ENCODE measurements at places on chromosomes 2 and 18. TPM values are rescaled to one million over a fixed set of nuclear protein-coding genes. Genes with fewer than 3 reads are reported as not detected.

The BCL11A gene
- not detected for total RNA-seq

The CRIM1 gene
- 2.2 TPM for total RNA-seq

The MDH1B gene
- total RNA-seq, result 1.1 TPM

The C1QL2 gene
- total RNA-seq, result not detected

The SKOR2 gene
- not detected for total RNA-seq

The MAB21L4 gene
- total RNA-seq, result not detected

The TUBA4B gene
- not detected for total RNA-seq

The OSR1 gene
- not detected for total RNA-seq

GRCh38 chr2:159753797-159754196, 41.5 kb downstream of the MARCHF7 start:
- ATAC-seq, result no peak

DNA sequence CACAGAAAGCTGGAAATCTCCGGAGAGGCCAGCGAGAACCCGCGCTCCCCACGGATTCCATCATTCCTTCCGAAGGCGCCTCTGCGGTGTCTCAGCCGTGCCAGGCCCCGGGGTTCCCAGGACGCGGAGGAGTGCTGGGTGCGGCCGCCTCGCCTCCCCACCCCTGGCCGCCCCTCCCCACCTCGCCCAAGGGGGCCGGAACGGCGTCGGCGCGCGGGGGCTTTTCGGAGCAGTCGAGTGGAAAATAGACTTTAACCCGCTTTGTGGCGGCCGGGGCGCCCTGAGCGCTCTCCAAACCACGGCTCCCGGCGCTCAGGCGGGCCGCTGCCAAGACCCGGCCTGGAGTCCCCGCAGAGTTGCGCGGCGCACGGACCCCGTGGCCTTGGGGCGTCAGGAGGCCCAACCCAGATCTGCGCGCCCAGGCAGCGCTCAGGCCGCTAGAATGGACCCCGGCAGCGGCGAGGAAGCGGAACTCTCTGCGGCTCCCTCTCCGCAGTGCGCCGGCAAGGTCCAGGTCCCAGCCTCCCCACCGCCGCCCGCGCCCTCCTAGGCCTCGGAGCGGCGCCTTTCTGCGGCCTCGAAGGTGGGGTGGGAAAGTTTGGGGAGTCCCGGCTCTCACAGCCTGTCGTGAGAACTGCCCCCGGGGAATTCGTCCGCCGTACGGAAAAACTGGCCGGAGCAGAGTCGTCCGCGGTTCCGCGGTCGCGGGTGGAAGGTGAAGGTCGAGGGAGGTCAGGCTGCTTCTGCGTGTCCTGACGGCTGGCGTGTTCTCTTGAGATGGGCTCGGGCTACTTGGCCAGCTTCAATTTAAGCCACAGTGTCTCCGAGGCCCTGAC, 1.2 kb upstream of the EMX1 start:
- ATAC-seq, result peak; percentile 25

GRCh38 chr18:73614812-73615211, 532.8 kb downstream of the FBXO15 start:
- ATAC-seq, result no peak

GRCh38 chr18:10299643-10300042, 154.8 kb upstream of the APCDD1 start:
- no peak for ATAC-seq

- ATAC-seq, result no peak
Observed at GRCh38 chr2:160615706-160616105, 122.1 kb upstream of the RBMS1 start.

DNA sequence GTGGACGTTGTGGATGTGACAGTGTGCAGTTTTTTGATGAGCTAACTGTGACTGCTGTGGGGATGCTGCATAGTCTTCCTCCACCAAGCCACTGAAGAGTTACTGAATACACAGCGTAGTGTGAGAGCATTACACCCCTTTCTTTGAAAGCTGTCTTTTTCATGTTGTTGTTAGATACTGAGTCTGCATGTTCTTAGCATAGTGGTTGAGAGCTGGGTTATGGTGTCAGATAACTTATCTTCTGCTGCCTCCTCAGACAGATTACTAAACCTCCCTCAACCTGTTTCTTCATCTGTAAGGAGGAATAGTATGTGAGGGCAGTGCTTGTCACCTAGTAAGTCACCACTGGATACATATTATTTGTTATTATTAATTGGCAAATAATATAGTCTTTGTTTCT, 63.2 kb downstream of the CEP192 start:
- ATAC-seq, result no peak

- peak; percentile 91 for ATAC-seq
Observed at GRCh38 chr2:237815637-237816036, 17.1 kb downstream of the RBM44 start.

DNA sequence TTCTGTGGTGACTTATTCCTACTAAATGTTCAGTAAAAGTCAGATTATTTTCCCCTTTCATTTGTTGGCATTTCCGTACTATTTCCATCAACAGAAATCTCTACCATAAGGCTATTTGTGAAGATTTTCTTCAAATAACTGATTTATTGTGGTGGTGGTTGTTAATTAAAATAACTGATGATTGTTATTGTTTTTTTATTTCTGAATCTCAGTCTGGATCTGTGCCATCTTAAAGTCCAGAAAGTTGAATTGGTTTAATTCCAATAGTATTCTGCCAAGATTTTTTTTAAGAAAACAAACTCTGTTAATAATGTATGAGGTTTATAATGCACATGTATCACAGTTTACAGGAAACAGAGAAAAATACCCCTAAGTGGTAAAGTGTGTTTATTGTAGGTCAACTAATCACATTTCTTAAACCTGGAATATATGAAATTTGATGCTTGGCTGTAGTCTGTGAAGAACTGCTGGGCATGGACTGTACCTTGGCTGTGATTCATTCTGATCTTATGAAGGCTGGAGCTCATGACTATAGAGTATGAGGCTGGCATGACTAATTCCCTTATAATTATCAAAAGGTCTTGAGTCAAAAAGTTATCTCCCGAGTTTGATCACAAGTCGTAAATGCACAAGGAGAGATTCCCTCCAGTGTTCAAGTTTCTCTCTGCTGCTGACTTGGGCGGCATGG, 134.2 kb upstream of the RND3 start:
- no peak for ATAC-seq

GRCh38 chr2:69434753-69435152, 2.5 kb downstream of the NFU1 start:
- ATAC-seq, result no peak

GRCh38 chr2:175698061-175698460, 304.0 kb downstream of the LNPK start:
- ATAC-seq, result no peak

GRCh38 chr18:75829091-75829490, 401.6 kb upstream of the SMIM21 start:
- no peak for ATAC-seq

DNA sequence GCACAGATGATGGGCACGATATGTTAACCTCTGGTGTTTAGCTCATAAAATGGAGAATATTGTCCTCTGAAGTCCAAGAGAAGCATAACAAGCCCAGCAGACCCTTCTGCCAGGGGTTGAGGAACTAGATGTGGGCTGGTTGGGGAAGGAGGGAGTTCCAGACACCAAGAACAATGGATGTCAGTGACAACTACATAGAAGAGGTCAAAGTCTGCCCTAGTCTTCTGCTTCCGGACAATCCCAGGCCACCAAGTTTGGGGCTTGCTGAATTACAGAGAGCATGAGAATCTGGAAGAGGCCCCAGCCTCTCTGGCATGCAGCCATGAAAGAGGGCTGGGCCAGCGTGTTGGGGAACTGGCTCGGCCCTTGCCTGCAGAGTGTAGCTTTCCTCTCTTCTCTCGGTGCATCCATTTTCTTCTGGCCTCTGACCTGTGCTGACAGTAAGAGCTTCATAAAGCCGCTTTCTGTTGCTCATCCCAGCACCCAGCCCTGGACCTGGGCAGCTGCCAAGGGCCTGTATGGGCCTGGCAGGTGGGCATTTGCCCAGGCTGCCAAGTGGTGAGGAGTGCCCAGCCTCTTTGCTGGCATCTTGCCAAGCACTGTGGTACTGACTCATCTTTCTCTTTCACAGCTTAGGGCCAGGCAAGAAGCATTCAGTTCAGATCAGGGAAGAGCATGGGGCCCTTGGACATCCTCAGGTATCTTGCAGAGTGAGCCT, 14.6 kb upstream of the LAPTM4A start:
- peak; percentile 57 for ATAC-seq

DNA sequence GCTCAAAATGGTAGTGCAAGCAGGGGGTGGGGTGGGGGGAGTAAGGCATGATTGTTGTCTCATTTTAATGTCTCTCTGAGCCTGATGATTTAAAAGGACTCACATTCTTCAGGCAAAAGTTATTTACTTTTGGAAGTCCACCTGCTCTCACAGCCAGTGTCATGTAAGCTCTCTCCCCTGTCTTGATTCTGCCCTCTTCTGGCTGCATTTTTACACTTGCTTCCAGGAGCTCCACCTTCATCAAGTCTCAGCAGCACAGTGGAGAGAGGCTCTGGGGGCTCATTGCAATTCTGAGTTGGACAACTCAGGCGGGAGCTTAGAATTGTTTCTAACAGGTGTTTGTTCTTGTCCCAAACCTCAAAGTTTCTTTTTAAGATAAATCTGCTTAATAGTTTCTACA, 39.2 kb downstream of the GNAL start:
- ATAC-seq, result no peak

DNA sequence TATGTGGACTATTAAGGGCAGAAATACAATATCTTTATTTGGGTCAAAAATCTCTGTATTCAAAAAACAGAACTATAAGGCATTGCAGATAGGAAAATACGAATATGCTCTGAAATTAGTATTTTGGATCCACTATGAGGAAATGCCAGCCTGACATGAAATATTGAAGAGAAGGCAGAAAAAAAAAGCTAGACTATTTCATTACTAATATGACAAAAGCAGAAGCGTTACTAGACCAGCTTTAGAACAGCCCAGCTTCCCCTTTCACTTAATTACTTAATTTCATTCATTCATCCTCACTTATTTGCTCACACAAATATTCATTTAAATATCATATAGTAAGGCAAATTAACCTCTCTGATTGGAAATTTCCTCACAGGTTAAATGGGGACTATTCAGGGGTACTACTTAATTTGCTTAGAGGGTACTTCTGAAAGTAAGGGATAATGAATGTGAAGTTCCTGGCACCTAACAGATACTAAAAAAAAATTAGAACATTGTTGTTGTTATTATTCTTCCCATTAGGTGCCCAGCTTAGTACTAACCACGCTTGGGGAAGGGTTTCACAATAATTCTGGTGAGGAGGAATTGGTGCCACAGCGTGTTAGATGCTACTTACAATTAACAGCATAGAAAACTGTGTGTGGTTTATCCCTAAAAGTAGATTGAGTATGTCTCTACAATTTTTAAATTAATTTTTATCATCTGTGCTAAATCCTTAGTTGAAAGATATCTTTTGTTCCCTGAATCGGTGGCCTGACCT, 71.1 kb upstream of the CTLA4 start:
- no peak for ATAC-seq

DNA sequence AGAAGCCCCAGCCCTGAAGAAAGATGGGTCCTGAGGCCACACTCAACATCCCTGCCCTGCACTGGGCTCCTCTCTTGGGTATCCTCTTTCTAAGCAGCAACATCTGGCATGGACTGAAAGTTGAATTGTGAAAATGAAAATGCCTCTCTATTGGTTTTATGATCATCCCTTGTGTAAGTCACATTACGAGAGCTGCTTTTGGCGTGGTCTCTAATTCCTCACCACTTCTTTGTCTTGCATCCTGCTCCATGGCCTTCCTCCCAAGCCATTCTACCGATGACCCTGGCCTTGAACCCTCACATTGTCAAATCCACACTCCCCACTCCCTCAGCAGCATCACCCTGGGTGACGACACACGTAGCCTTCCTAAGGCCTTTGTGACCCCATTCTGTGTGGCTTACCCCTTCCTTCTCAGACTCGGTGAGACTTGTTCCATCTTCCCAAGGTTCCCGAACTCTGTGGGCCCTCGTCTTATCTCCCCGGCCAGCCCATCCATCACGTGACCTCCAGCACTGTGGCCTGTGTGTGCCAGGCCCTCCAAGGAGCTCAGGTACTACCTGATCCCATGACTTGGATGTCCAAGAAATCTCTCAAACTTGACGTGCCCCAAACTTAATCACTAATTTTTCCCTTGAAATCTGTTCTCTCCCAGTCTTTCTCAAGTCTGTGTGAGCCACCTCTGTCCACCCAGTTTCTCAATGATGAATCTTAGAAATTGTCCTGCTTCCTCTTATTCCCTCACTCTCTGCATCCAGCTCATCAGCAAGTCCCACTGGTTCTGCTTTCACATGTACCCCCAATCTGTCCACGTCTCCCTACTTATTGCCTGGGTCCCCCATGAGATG, 194.7 kb upstream of the HS6ST1 start:
- no peak for ATAC-seq

DNA sequence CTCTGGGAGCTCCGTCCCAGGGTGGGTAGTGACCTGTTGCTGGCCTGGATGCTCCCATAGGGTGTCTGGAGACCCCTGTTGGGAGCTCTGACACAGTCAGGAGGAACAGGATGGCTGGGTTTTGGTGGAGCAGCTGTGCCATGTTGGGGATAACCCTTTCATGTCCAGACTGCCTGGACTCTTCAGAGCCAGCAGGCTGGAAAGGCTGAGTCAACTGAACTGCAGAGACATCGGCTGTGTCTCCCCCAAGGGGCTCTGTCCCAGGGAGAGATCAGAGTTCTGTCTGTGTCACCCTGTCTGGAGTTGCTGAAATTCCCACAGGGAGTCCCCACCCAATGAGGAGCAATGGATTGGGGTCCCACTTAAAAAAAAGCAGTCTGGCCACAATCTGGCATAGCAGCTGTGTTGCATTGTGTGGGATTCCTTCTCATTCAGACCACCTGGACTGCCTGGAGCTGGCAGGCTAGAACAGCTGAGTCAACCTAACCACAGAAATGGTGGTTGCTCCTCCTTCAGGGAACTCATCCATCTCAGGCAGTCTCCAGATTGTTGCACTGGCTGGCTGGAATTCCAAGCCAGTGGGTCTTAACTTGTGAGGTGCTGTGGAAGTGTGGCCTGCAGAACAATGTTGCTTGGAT, 37.2 kb downstream of the AGPS start:
- ATAC-seq, result no peak

DNA sequence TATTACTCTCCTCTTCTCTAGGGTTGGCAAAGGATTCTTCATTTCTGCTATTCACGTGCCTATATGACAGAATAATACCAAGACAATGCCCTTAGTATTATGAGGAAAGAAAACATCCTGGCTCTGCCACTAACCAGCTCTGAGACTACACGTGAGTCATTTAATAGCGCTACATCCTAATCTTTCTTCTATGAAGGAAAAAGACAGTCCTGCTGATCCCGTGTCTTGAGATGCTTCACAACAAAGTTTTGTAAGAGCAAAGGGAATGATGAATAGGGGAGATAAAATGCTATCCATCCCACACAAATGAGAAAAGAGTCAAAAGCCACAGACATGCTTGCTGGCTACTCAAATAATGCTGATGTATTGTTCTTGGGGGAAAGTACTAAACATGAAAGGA, 152.8 kb downstream of the PID1 start:
- no peak for ATAC-seq

DNA sequence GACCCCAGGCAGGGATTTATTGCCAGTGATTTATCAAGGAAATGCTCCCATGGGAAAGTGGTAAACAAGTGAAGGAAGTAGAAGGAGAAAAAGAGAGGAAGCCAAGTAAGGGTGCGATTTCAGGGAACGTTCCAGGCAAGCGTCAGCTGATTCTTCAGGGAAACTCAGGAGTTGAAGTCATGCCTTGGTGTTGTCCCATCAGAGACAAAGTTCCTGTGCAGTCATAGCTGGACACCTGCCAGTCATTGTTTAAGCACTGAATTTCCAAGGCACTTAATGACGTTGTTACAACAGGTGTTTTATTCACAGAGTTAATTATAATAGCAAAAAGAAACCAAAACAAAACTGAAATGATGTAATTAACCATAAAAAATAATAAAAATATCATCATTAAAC, 381.8 kb upstream of the CRIM1 start:
- no peak for ATAC-seq
